ELR (cell line): ENCODE measurements at places on chromosomes 1 and 21.

DNA sequence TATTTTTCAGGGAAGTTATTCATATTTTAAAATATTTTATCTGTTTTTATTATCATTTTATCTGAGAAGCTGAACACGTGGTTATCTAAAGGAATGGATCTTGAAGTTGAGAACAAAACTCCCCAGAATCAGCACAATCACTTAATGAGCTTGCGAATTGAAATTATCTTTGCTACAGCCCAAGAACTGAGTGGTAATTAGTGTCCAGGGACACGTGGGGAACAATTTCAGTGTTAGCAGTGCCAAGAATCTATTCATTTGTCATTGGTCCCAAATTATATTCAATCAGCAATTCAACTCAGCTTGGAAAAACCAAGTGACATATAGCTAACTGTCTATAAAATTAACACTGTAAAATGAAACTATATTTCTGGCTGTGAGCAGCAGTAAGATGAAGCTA lies 197.6 kb upstream of the UBE2U start:
- no peak for DNase-seq

GRCh38 chr1:63908016-63908415 lies 134.2 kb downstream of the ROR1 start:
- DNase-seq: no peak

DNA sequence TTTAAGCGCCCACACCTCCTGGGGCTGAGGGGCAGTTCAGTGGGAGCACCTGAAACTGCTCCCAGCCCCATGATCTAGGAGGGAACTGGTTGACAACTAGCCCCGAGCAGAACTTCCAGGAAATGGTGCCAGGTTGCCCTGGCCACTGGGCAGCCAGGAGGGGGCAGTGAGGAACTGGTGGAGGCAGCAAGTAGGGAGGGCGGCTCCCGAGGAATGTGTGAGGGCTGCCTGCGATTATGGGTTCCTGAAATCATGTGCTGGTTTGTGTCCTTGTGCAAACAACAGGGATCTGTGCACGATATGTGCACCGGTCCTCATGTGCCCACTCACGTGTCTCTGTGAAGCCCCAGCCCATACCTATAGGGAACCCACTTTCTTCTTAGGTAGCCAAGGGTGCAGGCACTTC lies 9.9 kb downstream of the GPR3 start:
- DNase-seq: peak; percentile 43

DNA sequence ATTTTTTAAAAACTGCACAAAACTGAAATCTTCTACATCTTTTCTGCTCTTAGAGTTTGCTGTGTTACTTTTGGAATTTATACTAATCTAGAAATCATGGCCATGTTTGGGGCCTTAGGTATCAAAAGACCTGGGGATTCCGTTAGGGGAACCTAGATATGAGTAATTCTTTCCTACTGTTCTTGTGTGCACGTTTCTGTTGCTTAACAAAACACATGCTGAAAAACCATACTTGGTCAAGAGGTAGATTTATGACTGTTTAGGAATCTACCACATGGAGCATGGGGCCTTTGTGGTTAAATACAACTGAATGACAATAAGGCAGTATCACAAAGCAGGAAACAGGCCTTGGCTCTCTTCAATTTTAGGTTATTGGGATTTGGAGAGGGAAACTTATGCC lies 291.9 kb upstream of the USP25 start:
- peak; percentile 16 for DNase-seq

DNA sequence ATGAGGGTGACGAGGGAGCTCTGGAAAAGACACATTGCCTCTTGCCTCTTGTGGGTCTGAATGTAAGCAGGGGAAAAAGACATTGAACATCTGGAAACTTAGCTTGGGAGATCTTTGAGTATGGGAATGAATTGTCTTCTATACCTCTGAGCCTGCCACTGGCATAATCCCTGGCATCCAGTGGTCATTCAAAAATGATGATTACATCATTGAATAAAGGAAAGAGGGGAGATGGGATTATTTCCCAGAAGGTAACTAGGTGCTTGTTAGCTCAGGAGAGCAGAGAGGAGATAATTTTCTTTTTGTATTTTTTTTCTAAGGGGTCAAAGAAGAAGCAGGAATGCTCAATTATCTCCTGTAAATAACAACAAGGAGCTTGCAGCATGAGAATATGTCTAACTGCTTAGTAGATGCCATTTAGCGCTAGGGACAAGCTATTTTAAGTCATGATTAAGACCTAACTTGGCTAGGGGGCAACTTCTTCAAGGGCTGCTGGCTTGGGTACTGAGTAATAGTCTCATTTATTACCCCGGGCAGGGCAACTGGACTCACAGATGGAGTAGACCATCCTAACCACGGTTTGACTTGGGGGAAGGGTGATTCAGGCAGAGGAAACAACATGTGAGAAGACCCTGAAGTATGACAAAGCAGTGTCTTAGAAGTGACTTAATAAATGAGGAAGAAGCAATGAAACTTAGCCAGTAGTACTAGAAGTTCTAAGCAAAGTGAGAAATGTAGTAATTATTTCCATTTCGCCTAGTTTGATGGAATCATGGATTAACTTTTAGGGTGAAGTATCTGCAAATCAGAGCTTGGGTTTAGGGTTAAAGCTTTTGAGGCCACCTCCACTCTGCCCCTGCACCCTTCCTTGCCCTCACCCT lies 11.0 kb upstream of the XCL2 start:
- DNase-seq: no peak
